Calu3 (cell line): ENCODE measurements at places on chromosomes 16 and 17.

- no peak for DNase-seq
These were observed 4.3 kb downstream of the AMDHD2 start for GRCh38 chr16:2524339-2524938.

DNA sequence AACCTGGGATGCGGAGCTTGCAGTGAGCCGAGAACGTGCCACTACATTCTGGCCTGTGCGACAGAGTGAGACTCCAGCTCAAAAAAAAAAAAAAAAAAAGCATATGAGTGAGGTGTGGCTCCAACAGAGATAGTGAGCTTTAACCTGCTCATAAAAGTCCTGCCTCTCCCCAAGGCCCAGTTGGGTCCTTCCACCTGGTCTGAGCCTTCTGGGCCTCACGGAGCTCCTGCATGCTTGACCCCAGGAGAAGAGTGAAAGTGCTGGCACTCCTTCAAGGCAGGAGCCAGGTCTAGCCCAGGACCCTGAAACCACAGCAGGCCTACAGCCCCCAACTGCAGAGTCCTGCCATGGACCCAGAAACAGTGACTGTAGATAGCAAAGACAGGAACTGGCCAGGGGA lies 17.7 kb downstream of the HSD11B2 start:
- no peak for DNase-seq

GRCh38 chr17:12730421-12730820 lies 58.9 kb upstream of the ARHGAP44 start:
- DNase-seq = no peak

GRCh38 chr17:62017496-62017895 lies 47.6 kb downstream of the MED13 start:
- DNase-seq = no peak

DNA sequence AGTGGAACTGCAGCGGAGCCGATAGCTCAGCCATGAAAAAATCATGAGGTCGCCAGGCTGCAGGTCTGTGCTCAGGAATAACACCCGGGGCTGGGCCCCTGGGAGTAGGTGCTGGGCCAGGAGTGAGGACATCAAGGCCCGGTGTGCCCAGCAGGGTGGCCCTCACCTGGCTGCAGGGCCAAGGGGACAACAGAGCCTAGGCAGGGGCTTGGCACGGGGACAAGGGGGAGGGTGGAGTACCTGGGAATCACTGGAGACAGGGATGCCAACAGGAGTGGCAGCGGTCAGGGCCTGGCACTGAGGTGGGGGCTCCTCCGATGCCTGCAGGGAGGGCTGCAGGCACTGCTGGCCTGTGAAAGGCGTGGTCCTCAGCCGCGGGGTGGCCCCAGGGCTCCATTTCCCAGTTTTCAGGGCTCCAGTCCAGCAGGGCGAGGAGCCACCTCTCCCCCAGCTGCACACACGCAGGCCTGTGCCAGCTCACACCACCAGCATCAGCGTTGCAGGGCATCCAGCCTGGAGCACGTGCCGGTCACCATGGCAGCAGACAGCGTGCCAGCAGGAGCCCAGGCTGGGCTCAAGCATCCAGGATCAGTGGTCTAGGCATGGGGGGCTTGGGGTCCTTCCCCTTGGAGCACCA lies 4.7 kb upstream of the FSCN2 start:
- no peak for DNase-seq

DNA sequence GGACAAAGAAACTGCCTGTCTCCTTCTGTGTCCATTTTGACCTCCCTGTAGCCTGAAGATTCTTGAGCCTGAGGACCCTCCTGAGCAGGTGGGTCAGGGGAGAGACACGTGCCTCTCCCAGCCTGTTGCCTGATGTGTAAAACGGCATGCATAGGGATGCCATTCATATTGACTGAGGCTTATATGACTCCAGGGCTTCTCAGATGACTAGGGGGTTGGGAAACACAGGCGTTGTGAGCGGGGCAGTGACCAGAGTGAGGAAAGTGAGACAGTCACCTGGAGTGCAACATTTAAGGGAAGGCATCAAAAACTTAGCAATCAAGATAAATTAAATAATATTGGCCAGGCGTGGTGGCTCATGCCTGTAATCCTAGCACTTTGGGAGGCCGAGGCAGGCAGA lies 5.1 kb upstream of the SLC16A5 start:
- no peak for DNase-seq

GRCh38 chr16:57235128-57236021 lies 9.7 kb upstream of the ARL2BP start:
- no peak for DNase-seq

DNA sequence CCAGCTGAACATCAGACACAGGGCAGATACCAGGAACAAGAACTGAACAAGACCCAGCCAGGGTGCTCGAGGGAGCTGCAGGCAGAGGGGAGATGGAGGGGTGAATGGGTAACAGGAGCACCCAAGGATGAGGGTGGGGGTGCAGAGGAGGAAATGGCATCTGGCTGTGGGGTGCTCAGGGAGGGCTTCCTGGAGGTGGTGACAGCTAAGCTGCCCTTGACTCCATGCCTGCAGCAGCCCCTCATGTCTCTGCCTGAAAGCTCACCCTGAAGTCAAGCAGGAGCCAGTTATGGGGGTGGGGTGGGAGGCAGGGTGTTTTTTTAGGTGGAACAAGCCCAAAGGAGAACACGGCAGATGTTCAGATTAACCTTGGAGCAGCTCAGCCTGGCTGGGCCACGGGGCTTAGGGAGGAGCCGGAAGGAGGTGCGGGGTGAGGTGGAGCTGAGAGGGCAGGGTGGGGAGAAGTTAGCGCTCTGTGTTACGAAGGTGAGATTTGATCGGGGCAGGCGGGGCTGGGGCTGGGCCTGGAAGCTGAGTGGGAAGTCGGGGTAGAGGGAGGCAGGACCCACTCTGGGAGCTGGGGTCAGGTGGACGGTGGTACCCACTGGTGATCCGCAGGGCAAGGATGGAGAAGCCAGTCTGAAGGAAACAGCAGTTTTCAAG lies 143.0 kb downstream of the ENGASE start:
- DNase-seq = no peak

GRCh38 chr17:20279631-20280030 lies 187.7 kb downstream of the LGALS9B start:
- no peak for DNase-seq

DNA sequence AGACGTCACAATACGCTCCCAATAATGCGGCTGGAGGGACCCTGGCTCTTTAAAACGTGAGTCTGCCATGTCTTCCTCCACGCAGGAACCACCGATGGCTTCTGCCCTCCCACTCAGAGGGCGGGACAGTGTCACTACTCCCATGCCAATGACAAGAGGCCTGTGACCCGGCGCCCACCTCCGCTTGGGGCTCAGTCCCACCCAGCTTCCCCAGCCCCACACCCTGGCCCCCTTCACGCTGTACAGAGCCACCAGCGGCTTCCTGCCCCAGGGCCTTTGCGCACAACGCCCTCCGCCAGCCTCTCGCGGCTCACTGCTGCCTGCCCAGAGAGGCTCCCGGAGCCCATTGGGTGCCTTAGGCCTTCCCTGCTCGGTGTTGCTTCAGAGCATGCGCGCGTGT lies 29.5 kb upstream of the ZNF469 start:
- no peak for DNase-seq

DNA sequence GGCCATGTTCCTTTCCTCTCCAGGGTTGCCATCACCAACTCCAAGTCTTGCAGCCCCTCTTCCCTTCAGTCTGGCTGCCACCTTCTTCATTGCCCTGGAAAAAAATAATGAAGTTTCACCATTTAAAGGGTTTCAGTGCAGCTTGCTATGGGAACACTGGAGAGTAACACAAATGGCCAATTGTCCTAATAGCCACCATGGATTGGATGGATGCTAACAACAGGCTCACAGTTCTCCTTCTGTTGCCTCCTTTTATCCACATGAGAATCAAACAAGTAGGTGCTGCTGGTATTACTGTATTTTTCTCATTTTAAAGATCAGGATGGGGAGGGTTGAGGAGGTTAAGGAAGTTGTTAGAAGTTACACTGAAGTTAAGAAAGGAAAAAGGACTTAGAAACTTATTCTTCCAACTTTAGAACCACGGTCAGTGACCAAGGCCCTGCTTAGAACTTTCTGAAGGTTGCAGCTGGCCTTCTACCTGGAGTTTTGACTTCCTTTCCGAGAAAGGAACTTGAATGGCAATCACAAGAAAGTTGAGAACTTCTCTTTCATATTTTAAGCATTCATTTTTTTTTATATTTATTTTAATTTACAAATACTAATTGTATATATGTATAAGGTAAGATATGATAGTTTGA lies 198.0 kb upstream of the MAF start:
- DNase-seq = no peak

DNA sequence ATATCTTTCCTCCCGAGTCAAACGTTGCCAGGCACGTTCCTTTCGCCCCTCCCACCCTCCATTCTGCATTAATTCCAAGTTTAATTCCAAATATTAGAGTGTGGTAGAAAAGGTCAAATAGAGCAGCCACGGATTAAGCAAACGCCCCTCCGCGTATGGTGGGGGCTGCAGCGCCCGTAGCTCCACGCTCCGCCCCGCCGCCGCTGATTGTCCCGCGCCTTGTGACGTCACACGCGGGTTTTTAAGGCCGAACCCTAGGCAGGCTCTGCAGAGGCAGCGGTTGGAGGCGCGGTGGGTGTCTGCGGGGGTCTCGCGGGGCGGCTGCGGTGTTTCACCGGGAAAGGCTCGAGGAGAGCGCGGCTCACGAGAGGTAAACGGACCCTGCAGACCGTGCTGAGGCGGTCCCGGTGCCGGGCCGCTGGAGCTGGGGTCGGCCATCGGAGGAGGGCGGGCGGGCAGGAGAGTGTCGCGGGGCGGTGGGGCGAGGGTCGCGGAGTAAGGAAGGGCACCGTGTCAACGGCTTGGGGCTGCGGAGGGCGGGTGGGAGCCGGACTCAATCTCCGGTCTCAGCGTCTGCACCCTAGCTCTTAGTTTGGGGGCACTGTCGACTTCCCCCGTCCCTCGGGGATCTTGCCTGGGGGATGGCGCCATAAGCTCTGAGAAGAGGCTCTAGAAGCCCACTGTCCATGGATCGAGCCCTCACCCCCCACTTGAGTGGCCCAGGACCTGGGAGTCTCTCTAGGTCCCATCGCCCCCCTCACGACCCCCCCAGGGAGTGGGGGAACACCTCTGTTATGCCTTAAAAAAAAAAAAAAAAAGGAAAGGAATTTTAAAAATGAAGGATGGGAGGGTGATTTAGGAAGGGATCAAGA lies at the start of gene ARL4D:
Gene ARL4D, plus strand, starts transcription at position 270 of the 872 bp plus-strand sequence. CDS start 740 bp downstream, outside the sequence.
- peak; percentile 82 for DNase-seq

DNA sequence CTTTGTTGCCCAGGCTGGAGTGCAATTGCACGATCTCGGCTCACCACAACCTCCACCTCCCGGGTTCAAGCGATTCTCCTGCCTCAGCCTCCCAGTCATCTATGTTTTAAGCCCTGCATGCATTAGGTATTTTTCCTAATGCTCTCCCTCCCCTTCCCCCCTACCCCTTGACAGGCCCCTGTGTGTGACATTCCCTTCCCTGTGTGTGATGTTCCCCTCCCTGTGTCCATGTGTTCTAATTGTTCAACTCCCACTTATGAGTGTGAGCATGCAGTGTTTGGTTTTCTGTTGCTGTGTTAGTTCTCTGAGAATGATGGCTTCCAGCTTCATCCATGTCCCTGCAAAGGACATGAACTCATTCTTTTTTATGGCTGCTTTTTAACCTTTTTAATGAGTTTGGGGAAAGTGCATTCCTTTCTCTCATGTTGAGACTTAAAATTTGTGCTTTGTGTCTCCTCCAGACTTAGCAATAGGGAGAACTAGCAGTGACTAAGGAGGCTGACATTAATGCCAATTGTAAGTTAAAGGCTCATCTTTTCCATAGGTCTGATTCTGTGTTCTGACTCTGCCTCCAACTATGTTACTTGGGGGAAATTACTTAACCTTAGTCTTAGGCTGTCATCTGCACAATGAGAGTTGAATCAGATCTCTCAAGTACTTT lies 17.7 kb upstream of the PHAF1 start:
- DNase-seq = no peak
